ENCODE measurements at places on chromosomes 6 and 20. TPM values are rescaled to one million over a fixed set of nuclear protein-coding genes. Genes with fewer than 3 reads are reported as not detected.

- DNase-seq = no peak
These were observed 213.7 kb upstream of the CITED2 start for GRCh38 chr6:139588076-139588639.

DNA sequence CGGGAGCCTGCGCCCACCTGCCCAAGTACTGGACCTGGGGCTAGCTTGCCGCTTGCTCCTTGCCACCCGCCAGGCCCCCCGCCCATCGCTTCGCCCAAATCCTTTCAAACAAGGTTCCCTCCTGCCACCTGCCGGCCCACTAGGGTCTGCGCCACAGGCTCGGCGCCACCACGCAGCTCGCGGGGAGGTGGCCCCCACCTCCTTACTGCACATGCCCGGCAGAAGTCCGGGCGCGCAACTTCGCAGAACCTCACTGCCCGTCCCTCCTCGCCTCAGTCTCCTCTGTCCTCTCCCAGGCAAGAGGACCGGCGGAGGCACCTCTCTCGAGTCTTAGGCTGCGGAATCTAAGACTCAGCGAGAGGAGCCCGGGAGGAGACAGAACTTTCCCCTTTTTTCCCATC, 11.2 kb downstream of the GNAS-AS1 start:
- no peak for DNase-seq

Gene DDO
- total RNA-seq = 4.7 TPM

Gene NOTCH4
- 23.8 TPM for total RNA-seq

Gene AVP
- total RNA-seq = not detected

- no peak for DNase-seq
These were observed 6.3 kb downstream of the ALDH8A1 start for GRCh38 chr6:134943522-134944111.

DNA sequence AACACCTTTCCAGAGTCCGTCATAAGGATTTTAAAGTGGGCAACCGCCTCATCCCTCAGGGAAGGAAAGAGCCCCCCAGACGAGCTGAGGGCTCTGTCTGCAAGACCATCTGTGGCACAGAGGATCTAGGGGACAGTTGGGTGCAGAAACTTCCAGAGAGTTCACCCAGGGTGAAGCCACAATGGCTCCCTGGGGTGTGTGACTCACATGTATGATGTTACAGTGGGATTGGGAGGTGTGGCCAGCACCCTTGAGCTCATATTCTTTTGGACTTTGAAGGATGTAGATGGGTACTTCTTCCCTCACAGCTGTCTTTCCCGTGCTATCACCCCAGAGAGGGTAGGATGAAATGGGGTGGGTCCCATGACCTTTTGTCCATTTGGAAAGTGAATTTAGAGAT, 95.5 kb downstream of the NCR2 start:
- DNase-seq = no peak

DNA sequence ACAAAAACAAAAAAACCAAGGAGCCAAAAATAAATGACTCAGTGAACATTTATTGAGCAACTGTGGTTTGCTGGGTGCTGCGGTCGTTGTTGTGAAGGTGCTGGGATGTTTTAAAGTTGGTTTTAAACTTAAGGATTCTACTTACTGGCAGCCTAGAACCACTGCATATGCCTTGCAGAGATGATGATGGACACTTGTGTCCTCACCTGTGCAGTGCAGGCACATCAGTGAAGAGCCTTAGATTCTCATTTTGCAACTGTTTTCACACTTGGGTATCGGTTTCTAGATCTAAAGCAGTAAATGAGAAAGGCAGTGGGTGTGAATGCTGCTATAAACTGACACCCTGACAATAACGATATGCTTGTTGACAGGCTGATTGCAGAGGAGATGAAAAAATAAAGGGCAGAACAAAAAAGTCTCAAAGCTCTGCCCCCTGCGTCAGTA, 68.8 kb downstream of the UTRN start:
- no peak for DNase-seq

Gene RPS21
- 1,723 TPM for total RNA-seq

DNA sequence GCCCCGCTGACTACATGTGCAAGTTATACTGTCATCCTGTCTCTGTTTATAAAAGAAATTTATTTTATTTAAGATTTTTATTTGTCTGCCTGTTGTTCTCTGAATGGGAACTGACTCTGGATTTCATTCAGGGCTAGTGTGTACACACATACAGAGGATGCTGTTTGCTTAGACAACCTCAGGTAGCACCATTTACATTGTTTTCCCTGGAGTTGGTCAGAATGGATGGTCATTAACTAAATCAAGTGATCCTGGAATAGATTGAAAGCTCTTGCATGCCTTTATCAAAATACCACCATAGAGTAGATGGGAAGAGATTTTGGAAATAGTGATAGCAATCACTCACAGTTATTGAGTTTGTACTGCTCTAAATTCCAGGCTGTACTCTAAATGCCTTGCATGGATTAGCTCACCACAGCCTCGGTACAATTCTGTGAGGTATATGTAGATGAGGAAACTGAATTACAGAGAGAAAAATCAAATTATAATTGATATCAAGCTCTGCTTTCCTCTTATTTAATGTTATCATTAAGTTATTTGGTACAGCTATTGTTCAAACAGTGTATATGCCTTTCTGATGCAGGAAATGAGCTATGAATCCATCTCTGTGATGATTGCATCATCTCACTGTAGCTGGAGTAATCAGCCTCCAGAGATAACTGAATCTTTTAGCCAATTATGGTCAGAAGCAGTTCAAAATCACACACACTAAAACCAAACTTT, 51.9 kb downstream of the RNF217 start:
- DNase-seq = no peak

DNA sequence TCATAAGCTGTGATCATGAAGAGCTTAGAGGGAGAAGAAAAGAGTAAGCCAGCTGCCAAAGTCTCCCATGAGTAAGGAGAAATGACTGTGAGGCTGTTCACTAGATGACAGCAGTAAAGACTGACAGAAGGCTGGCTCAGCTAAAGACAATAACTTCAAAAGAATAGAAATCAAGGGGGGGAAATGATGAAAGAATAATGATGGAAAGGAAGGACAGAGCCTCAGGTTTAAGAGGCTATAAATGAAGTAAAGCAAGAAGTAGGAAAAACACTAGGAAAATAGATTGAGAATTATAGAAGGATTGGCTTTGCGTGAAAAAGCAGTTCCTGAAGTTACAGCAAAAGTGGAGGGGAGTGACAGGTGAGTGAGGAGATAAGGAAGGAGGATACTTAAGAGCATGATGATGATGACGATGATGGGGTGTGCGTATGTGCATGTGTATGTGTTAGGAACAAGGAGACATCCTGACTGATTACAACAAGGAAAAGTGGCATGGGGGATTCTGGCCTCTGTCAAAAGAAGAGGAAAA, 48.2 kb downstream of the HBS1L start:
- DNase-seq = no peak

Gene FAM209B
- total RNA-seq = not detected

Gene VGLL2
- total RNA-seq = not detected

Gene IFT52
- 25.3 TPM for total RNA-seq

DNA sequence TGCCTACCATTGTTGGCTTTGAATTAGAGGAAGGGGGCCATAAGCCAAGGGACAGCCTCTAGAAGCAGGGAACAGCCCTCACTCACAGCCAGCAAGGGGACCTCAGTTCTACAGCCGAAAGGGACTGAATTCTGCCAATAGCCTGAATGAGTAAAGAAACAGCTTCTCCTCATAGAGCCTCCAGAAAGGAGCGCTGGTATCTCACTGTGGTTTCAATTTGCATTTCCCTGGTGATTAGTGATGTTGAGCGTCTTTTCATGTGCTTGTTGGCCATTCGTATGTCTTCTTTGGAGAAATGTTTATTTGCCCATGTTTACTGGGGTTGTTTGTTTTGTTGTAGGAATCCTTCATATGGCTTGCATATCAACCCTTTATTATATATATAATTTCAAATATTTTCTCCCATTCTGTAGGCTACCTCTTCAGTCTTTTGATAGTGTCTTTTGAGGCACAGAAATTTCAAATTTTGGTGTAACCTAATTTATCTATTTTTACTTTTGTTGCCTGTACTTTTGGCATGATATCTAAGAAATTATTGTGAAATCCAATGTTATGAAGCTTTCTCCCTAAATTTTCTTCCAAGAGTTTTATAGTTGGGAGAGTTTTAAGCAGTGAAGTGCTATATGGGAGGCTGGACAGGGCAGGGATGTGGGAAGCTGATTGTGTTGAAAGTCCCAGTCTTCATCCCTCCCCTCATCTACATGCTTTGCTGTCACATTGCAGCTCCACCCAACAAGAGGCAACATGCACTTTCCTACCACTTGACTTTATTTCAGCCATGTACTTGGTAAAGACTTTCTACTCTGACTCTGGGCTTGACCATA, 82.3 kb upstream of the SHLD1 start:
- no peak for DNase-seq

Gene PACSIN1
- total RNA-seq = not detected

DNA sequence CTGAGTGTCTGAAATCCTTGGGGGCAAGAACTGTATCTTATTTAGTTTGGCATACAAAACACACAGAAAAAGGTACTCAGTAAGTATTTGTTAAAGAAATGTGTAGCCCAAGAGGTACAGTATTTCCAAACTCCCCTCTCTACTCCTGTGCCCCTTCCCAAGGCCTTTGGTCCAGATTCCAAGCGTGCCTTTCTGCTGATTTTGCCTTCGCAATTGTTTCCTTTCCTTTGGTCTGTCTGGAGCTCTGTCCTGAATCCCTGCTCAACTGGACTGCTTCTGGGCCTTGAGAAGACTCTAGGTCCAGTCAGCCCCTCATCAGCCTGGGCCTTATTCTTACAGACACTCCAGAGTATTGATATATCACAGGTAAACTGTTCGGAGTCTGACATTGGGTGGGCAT, 122.2 kb upstream of the SYNCRIP start:
- DNase-seq = no peak

- no peak for DNase-seq
These were observed 20.6 kb upstream of the LAMP5 start for GRCh38 chr20:9493803-9494202.

Gene SLC9A8
- total RNA-seq = 13.3 TPM

Gene CST5
- not detected for total RNA-seq

DNA sequence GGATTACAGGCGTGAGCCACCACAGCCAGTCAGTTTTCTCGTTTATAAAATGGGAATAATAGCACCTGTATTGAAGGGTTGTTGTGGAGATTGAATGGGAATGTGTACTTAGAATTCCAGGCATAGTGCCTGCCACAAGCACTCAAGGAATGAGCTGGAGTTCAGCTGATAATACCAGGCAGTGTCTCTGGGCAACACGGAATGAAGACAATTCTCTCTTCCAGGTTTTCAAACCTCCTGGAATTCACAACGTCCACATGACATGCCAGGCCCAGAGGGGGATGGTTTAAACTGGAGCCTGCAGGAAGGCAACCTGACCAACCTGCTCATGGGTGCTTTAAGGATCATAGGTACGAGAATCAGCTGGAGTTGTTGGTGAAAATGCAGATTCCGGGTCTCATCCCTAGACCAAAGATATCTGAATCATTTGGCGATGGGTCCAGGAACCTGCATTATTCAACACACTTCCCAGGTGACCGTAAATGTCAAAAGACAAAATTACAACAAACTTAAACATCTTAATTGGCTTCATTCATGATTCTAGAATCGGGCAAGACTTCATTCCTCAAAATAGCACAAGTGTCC, 1.9 kb upstream of the PTPN1 start:
- no peak for DNase-seq

DNA sequence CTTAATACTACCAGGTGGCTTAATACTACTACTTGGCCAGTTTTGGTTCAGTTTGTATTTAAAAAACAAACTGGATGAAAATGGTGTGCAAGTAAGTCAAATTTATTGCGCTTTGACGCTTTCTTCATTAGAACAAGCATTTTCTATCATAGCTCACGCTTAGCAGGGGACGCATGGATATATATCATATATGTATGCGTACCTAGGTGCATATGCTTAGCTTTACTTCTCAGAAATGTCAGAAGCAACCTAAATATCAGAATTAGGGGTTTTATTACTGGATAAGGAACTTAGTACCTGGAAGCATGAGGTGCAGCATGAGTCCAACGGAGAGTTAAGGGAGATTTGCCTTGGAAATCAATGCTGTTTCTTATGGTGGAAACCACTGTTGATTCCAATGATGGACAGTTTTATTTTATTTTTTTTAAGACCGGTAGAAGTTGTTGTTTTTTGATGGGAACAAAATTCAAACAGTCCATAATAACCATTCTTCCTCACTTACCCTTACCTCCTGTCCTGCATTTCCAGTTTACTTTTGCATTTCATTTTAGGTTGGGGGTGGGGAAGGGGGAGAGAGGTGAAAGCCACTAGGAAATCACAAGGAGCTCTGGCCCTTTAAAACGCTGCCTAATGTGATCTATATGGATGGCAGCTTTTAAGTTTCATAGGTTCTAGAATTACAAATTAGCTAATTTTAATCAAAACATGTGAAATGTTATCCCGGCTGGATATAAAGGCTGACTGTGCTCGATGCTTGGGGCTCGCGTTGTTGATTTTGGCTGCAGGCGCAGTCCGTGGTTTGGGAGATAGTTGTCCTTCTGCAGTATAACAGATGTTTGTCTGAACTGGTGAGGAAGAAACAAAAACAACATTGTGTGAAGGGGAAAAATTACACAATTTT, 2.1 kb downstream of the SOBP start:
- DNase-seq = no peak

Gene FAM50B
- total RNA-seq = 9.3 TPM

- DNase-seq = peak; percentile 73
These were observed 675 bp upstream of the TRERF1 start for GRCh38 chr6:42452171-42453030.

DNA sequence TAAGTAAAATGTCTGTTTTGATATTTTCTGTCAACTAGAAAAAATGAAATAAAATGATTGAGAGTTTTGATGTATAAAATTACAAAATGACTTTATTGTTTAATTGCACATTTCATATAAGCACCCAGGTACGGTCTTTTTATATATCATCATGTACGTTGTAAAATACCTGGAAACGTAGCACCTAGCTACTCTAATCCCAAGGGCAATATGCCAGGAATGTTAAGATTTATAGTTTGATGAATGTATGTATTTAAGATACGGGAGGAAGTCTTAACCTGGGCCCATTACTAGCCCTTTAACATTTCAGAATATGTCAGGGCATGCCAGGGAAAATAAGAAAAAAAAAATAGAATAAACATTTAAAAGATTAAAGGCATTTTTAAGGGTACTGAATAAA, 490.9 kb upstream of the NRSN1 start:
- DNase-seq = no peak

- DNase-seq = no peak
These were observed 28.4 kb downstream of the TGM2 start for GRCh38 chr20:38136421-38137245.

DNA sequence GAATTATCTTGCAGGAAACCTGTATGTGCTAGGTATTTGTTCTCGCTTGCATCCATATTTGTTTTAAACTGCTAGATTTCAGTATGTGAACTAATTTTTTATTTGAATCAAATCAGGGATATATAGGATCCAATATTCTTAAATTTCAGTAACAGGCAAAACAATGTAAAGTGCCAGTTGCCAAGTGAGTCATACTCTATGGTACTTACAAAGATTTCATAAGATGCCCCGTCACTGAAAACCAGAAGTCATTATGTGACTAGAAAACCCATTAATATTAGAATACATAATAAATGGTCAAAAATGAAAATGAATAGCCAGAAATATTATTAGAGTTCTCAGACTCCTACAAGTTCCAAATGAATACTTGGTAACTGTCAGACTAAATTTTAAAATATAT, 481.2 kb downstream of the TFAP2A start:
- DNase-seq = no peak

- DNase-seq = no peak
These were observed 21.9 kb upstream of the SGK2 start for GRCh38 chr20:43536817-43537440.

Gene IL17F
- total RNA-seq = not detected

GRCh38 chr6:111175109-111175508, 87.8 kb downstream of the SLC16A10 start:
- no peak for DNase-seq
